ENCODE measurements at places on chromosomes 2 and 18. TPM values are rescaled to one million over a fixed set of nuclear protein-coding genes. Genes with fewer than 3 reads are reported as not detected.

DNA sequence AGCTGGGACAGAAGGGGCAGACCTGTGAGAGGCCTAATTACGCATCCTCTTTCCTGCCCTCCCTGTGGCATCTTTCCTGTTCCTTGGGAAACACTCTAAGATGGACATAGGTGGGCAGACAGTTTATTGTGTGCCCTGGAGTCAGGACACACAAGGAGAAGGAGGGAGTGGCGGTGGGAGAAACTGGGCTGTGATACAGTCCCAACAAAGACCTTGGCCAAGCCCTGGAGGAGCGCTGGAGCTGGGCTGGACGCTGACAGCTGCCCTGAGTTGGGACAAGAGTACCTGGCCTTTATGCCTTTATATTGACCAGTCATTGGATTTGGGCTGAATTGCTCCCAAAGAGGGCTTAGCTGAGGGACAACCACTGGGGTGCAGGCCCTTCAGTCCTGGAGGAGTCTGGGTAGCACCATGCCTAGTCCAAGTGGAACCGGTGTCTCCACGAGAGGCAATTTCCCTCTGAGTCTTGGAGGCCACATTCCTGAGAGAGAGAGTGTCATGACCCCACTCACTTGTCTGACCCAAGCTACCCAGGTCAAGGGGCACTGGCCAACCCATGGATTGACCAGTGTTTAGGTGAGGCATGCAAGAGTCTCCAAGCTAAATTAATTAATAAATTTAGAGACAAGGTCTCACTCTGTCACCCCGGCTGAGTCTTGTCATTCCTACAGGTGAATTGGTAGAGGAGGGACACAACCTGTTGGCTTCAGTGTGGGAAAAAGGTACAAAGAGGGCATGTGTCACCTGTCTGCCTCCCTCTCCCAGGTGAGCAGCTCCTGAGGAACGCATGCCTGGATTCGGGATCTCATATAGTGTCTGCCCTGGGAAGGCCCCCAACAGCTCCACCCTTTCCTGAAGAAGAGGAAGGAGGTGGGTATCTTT, 107.1 kb upstream of the ST3GAL5 start:
- no peaks in the 10 kb centered on the region for H3K27me3 ChIP-seq
- H3K4me3 ChIP-seq = no peak overlapping the region
- no peak for DNase-seq

- H3K27ac ChIP-seq = no peak overlapping the region
- H3K36me3 ChIP-seq = peaks cover 96% of the 10 kb centered on the region
- no peak overlapping the region for H3K4me3 ChIP-seq
- peaks cover 5% of the 10 kb centered on the region for H3K4me1 ChIP-seq
These were observed 13.3 kb downstream of the RIF1 start for GRCh38 chr2:151422917-151423439.

Gene NFATC1
- 5.5 TPM for total RNA-seq

GRCh38 chr2:160224507-160224906, 24.4 kb upstream of the ITGB6 start:
- no peak for DNase-seq
- no peaks in the 10 kb centered on the region for H3K27me3 ChIP-seq
- no peaks in the 10 kb centered on the region for H3K36me3 ChIP-seq
- H3K4me1 ChIP-seq = peaks cover 60% of the 10 kb centered on the region
- peak overlapping the region; percentile 13 for H3K27ac ChIP-seq
